Trophoblast cell (in vitro differentiated cells and primary cell): ENCODE measurements at places on chromosomes 11 and 22.

- no peaks in the 10 kb centered on the region for H3K27me3 ChIP-seq
- DNase-seq = peak; percentile 81
- H3K4me1 ChIP-seq = peaks cover 18% of the 10 kb centered on the region
- no peak overlapping the region for H3K27ac ChIP-seq
- H3K36me3 ChIP-seq = peaks cover 2% of the 10 kb centered on the region
- no peak overlapping the region for H3K4me3 ChIP-seq
Observed at GRCh38 chr11:116791002-116791812, 472 bp downstream of the APOA5 start.

DNA sequence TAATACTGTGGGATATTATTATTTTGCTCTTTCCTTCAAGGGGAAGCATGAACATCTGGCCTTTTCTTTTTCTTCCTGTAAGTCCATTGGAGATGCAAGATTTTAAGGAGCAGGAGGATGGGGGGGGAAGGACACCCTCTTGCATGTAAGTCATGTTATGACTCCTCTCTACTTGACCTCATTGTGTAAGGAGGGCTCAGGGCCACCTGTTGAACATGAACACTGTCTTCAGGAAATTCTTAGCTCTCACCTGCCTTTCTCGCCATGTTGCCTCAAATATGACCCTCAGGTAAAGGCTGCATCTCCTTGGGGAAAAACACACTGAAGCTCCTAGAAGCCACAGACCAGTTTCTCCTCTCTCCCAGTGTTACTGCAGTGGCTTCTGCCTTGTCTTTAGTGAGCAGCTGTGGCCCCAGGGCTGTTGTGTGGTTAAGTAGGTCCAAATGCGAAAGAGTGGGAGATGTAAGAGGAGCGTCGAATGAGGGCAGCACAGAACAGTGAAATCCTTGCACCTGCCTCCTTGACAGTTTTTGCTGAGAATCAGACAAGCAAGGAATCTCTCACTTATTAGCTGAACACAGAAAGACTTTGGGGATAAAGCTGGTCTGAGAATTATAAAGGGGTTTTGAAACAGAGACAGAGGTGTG lies 1.3 kb upstream of the RAG1 start:
- H3K4me1 ChIP-seq = no peaks in the 10 kb centered on the region
- no peak for DNase-seq
- H3K27ac ChIP-seq = no peak overlapping the region
- no peaks in the 10 kb centered on the region for H3K36me3 ChIP-seq
- H3K4me3 ChIP-seq = no peak overlapping the region
- no peaks in the 10 kb centered on the region for H3K27me3 ChIP-seq

GRCh38 chr22:17921871-17922821 lies 102.2 kb downstream of the MICAL3 start:
- peak; percentile 94 for DNase-seq
- no peak overlapping the region for H3K4me3 ChIP-seq
- no peaks in the 10 kb centered on the region for H3K27me3 ChIP-seq
- H3K4me1 ChIP-seq = peaks cover 32% of the 10 kb centered on the region
- H3K27ac ChIP-seq = peak overlapping the region; percentile 53

DNA sequence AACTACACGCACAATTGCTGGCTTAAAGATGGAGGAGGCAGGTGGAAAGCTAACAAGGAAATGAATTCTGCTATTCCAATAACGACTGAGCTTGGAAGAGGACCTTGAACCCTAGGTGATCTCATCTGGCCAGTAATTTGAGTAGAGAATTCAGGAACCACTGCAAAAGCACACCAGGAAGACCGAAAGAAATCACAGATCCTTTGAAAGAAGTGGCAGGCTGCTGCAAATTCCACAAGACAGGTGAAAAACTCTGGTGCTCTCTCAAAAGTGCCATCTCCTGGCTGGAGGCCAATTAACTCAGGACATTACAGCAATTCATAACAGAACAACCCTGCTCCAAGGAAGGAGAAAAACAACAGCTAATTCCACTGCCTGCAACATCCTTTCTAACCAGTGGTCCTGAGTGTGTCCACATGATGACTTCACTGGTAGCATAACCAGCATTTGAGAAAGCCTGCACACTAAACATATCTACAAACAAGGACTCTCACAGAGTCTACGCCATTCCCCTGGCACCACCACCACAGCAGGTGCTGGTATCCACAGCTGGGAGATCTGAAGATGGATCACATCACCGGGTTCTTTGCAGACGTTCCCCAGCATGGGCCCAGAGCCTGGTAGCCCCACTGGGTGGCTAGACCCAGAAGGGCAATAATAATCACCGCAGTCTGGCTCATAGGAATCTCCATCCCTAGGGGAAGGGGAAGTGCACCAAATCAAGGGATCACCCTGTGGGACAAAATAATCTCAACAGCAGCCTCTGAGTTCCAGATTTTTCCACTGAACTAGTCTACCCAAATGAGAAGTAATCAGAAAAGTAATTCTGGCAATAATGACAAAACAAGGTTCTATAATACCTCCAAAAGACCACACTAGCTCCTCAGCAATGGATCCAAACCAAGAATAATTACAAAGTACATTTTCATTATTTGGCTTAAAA lies 44.9 kb upstream of the CLTCL1 start:
- no peaks in the 10 kb centered on the region for H3K27me3 ChIP-seq
- no peaks in the 10 kb centered on the region for H3K4me1 ChIP-seq
- no peak overlapping the region for H3K27ac ChIP-seq

DNA sequence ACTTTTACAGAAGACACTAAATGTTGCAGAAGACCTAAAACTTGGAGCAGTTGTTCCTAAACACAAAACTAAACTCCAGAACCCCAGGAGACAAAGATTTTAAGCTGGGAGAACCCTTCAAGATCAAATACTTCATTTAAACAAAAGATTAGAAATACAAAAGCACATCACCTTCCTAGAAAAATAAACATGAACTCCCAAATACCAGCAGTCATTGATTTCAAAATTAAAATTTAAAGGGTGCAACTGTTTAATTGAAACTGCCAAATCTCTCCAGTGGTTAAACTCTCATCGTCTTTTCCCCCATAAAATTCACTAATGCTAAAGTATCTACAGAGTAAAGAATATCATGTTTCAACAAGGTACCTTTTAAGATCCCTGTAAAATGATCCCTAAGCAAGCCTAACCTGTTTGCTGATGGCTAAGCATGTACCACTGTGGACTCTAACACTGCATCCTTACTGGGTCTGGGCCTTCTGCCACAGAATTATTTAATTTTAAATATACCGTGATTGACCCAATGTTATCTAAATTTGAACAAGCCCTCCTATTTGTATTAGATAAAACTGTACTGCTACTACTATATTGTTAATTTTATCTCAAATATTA lies 53.7 kb upstream of the CCDC34 start:
- H3K27ac ChIP-seq = peak overlapping the region; percentile 14
- H3K4me1 ChIP-seq = peaks cover 2% of the 10 kb centered on the region
- DNase-seq = no peak
- H3K36me3 ChIP-seq = no peaks in the 10 kb centered on the region
- H3K27me3 ChIP-seq = no peaks in the 10 kb centered on the region

GRCh38 chr22:28830441-28830840 lies 30.1 kb upstream of the XBP1 start:
- H3K27me3 ChIP-seq = no peaks in the 10 kb centered on the region
- H3K27ac ChIP-seq = no peak overlapping the region
- DNase-seq = no peak
- H3K4me1 ChIP-seq = no peaks in the 10 kb centered on the region
- no peaks in the 10 kb centered on the region for H3K36me3 ChIP-seq

GRCh38 chr22:39240831-39241793 lies 3.7 kb downstream of the PDGFB start:
- H3K27ac ChIP-seq = peak overlapping the region; percentile 84
- H3K27me3 ChIP-seq = no peaks in the 10 kb centered on the region
- peak overlapping the region; percentile 85 for H3K4me3 ChIP-seq
